Fibroblast of the aortic adventitia (primary cell): ENCODE measurements at places on chromosomes 1 and 21. TPM values are rescaled to one million over a fixed set of nuclear protein-coding genes. Genes with fewer than 3 reads are reported as not detected.

PCP4 gene
- total RNA-seq: not detected in 2 replicates

OR2T29 gene
- not detected in 2 replicates for total RNA-seq

TMEM200B gene
- total RNA-seq: 9.5 and 24.9 TPM in 2 replicates

CD1D gene
- total RNA-seq: 0.09 TPM in 1 of 2 replicates, not detected in the other
